ENCODE measurements at places on chromosomes 4 and X.

GRCh38 chr4:7811536-7812191, 128.0 kb downstream of the AFAP1 start:
- no peak for DNase-seq

GRCh38 chr4:68184923-68185322, 55.3 kb upstream of the TMPRSS11F start:
- no peak for DNase-seq

DNA sequence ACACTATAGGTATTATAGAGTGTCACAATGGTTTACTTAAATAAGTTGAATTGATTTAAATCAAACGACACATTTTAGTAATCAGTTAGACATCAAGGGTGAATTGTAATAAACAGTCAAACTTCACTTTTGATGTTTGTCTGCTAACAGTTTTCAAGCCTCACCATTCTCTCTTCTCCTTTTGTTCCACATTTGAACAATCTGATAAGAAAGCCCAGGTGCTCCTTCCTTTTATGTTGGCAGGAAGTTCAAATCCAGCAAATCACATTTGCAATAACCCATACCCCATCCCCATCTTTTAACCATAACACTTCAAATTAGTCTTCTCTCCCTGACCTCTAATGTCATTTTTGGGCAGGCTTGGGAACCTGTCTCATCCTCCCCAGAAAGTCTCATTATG, 63.4 kb upstream of the GC start:
- no peak for DNase-seq

DNA sequence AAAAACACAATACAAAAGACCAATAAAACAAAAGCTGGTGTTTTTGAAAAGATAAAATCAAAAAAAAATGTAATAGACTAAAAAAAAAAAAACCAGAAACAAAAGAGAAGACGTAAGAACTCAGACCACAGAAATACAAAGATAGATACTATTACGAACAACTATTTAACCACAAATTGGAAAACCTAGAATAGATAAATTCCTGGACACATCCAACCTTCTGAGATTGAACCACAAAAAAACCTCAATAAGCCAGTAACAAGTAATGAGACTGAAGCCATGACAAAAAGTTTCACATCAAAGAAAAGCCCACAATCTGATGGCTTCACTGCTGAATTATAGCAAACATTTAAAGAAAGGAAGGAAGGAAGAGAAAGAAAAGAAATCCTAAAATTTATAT, 16.2 kb downstream of the RCHY1 start:
- no peak for DNase-seq

All from stimulated activated CD4-positive, alpha-beta T cell treated with anti-CD3 and anti-CD28 coated beads, Interleukin-1b, Interleukin-23, amount 100 ng/mL, for 1 hour (primary cell).